ENCODE measurements at places on chromosomes 3 and 15. TPM values are rescaled to one million over a fixed set of nuclear protein-coding genes. Genes with fewer than 3 reads are reported as not detected.

PIERCE2 gene
- 2.9 TPM for total RNA-seq

DNA sequence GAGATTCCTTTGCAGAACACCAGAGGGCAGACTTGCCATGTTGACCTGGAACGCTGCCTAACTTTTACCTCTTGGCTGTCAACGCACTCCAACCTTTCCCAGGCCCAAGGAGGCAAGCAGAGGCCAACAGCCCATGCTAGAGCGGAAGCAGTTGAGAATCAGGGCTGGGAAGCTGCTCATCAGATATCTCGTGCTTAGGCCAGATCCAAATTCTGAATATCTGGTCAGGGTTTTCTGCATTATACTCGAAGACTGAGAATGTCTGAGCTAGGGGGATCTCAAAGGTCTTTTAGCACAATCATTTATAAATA is 2.5 kb downstream of the XIRP1 start:
- H3K27ac ChIP-seq, result no peak overlapping the region
- DNase-seq, result no peak
- H3K27me3 ChIP-seq, result no peaks in the 10 kb centered on the region
- peaks cover 7% of the 10 kb centered on the region for H3K4me1 ChIP-seq
- H3K36me3 ChIP-seq, result no peaks in the 10 kb centered on the region

GASK1A gene
- 9.4 TPM for total RNA-seq

DNA sequence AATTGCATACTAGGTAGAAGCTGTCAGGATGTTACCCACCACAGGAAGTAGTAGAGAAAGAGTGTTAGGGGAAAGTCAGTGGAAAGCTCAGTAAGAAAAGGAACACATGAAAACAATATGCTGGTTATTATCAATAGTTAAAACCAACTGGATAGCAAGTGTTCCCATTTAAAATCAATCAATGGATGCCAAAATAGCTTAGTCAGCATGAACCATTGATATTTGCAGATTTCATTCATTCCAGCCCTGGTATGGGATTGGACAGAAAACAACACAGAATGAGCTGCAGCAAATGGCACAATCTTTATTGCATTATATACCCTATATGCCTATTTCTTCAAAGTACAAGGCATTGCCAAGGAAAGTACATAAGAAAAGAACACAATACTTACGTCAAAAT is 293.7 kb downstream of the EPHA6 start:
- no peak for DNase-seq
- H3K36me3 ChIP-seq, result no peaks in the 10 kb centered on the region
- H3K27ac ChIP-seq, result no peak overlapping the region
- H3K4me1 ChIP-seq, result no peaks in the 10 kb centered on the region

DNA sequence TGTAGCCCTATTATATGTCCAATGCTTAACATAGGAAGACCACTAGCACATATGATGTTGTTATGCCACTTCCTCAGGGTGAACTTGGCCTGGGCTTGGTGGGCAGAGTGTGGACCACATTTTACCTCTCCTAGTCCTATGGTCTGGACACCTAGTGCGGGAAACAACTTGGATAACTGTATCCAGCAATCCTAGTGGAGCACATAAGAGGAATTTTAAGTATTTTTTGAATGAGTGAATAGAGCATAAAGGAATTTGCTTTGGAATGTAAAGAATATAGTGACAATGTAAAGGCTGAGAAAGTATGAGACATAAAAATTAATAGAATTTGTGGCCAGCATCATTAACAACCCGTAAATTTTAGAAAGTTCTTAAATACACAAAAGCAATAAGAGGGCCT is 528.9 kb downstream of the IGSF11 start:
- H3K4me1 ChIP-seq, result peaks cover 3% of the 10 kb centered on the region
- no peak for DNase-seq
- H3K36me3 ChIP-seq, result no peaks in the 10 kb centered on the region

DPPA2 gene
- not detected for total RNA-seq

SLC12A1 gene
- total RNA-seq, result not detected

CCDC80 gene
- total RNA-seq, result 21.9 TPM

LRCH3 gene
- 68.1 TPM for total RNA-seq

FBXO40 gene
- total RNA-seq, result not detected

CMTM8 gene
- total RNA-seq, result 18.7 TPM

- H3K4me3 ChIP-seq, result no peak overlapping the region
- no peak overlapping the region for H3K27ac ChIP-seq
- peak; percentile 23 for DNase-seq
- H3K36me3 ChIP-seq, result no peaks in the 10 kb centered on the region
These were observed 22.4 kb upstream of the ALDH1A2 start for GRCh38 chr15:58087871-58088270.

BCHE gene
- total RNA-seq, result 2.3 TPM

SHC4 gene
- not detected for total RNA-seq

DNA sequence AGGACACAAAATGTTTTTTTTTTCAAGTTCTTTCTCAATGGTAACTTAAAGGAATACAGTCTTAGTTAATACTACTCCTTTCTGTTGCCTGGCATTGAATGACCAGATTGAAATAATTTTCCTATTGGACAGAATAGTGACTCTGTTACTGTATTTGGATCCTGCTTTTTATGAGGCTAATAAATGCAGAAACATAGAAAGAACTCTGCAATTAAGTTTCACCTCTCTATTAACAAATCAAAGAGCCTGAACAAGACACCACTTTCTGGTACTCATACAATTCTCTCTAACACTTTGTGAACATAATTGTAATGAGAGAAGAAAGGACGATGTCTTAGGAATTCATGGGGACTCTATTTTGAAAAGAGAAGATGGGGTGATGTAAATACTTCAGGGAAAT is 308.4 kb upstream of the ROBO2 start:
- no peak overlapping the region for H3K4me3 ChIP-seq
- no peaks in the 10 kb centered on the region for H3K27me3 ChIP-seq
- H3K27ac ChIP-seq, result no peak overlapping the region
- H3K36me3 ChIP-seq, result no peaks in the 10 kb centered on the region
- H3K4me1 ChIP-seq, result no peaks in the 10 kb centered on the region
- no peak for DNase-seq

DNA sequence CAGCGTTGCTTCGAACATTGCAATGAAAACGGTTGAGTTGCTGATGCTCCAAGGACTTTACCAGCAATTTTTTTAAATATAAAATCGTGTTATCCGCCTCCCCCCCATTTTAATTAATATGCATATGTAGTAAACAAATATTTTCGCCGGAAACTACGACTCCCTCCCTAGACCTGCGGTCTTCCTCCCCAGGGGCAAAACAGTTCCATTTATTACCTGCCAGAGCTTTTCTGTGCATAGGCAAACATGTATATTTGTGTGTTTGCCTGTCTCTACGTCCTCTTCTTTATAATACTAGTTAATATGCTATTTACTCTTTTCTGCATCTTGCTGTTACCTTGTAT is 593 bp upstream of the RSL24D1 start:
- no peaks in the 10 kb centered on the region for H3K27me3 ChIP-seq
- H3K27ac ChIP-seq, result peak overlapping the region; percentile 88
- H3K4me3 ChIP-seq, result peak overlapping the region; percentile 91
- peaks cover 25% of the 10 kb centered on the region for H3K4me1 ChIP-seq
- no peak for DNase-seq

DNA sequence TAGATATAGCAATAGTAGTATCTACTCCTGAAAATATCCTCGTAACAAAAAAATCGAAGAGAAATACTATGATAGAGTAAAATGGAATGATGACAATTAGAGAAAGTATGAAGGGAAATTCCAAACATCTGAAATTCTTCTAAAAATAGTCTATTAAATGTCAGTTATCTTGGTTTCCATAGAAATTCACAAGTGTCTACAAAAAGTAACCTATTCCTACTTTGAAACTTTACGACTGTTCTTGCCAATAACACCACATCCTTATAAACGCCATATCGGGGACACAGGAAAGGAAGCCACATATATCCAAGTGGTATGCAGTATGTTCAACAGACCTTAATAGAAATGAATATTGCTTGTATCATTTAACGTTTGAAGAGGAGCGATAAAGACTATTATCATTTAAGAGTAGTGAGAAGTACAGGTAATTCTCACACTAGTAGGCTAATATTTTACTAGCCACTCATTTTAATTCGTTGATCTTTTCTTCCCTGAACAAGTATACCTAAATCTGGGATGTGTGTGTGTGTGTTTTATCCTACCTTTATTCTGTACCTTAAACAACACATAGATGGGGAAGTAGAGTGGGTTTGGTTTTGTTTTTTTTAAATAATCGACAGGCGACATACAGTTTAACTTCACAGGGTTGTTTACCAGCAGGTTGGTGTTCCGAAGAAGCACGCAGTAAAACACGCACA is 1.2 kb downstream of the GPR176 start:
- no peaks in the 10 kb centered on the region for H3K27me3 ChIP-seq
- H3K4me1 ChIP-seq, result peaks cover 13% of the 10 kb centered on the region
- DNase-seq, result no peak
- no peak overlapping the region for H3K4me3 ChIP-seq
- no peaks in the 10 kb centered on the region for H3K36me3 ChIP-seq

ALDH1A2 gene
- total RNA-seq, result 7.3 TPM

ERICH6 gene
- not detected for total RNA-seq

DNA sequence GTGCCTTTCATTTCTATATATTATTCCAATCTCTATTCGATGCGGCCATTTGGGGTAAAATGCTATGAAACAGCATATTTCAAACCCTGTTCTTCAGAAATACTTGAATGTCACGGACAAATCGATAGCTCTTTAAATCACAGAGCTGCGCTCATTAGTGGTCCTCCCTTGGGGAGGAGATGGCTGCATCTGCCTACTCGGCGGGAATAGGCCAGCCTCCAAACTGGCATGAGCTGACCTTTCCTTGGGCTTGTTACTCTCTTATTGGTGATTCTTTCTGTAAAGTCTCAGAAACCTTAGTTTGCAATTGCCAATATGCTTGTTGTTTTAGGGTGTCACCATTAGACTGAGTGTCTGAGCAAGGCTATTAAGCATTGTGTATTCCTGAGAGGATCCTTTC is 120.9 kb downstream of the BDH1 start:
- no peaks in the 10 kb centered on the region for H3K27me3 ChIP-seq
- H3K36me3 ChIP-seq, result no peaks in the 10 kb centered on the region
- no peak overlapping the region for H3K4me3 ChIP-seq
- no peaks in the 10 kb centered on the region for H3K4me1 ChIP-seq

- DNase-seq, result no peak
- H3K36me3 ChIP-seq, result no peaks in the 10 kb centered on the region
- H3K27me3 ChIP-seq, result no peaks in the 10 kb centered on the region
- peaks cover 14% of the 10 kb centered on the region for H3K4me1 ChIP-seq
- H3K4me3 ChIP-seq, result no peak overlapping the region
These were observed 25.8 kb downstream of the OXNAD1 start for GRCh38 chr3:16290827-16291196.

TATDN2 gene
- total RNA-seq, result 34.6 TPM

MUC4 gene
- 11.3 TPM for total RNA-seq

CCR3 gene
- not detected for total RNA-seq

GRCh38 chr3:71160785-71161546 is 422.6 kb downstream of the FOXP1 start:
- H3K4me3 ChIP-seq, result no peak overlapping the region
- H3K36me3 ChIP-seq, result no peaks in the 10 kb centered on the region
- DNase-seq, result no peak
- H3K27ac ChIP-seq, result no peak overlapping the region
- no peaks in the 10 kb centered on the region for H3K27me3 ChIP-seq

CLDN18 gene
- total RNA-seq, result 472 TPM

DNA sequence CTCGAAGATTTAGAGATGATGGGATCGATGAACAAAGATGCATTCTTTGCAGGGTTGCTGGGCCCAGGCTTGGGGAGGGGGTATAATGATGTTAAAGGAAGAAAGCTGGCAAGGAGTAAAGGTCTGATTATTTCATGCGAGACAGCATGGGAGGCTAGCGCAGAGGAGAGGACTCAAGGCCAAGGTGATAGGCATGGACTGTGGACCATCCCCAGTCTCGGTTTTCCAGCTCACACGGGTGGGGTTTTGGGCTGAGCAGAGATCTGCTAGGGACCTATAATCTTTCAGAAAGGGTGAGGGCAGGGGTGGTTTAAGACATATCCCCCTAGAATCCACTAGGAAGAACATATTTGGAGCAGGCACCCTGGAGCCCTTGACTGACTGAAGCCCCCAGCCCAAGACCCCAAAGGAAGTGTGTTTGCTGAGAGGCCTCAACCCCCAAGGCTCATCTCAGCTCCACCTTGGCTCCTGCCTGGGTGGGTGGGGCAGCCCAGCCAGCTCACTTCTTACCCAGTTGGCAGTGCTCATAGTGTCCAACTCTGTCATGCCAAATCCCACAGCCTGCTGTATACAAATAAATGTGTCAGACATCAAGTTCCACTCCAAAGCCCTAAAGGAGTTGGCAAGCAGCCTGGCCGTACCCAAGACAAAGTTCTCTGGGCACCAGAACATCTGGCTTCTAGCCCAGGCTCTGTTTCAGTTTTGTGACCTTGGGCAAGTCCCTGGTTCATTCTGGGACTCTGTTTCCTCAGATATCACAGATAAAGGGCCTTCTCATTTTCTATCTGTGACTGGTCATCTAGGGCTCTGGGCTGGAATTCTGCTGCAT is 17.9 kb downstream of the ACSBG1 start:
- no peak overlapping the region for H3K4me3 ChIP-seq
- H3K4me1 ChIP-seq, result peaks cover 5% of the 10 kb centered on the region
- H3K27ac ChIP-seq, result no peak overlapping the region
- no peaks in the 10 kb centered on the region for H3K27me3 ChIP-seq
- DNase-seq, result no peak

DNA sequence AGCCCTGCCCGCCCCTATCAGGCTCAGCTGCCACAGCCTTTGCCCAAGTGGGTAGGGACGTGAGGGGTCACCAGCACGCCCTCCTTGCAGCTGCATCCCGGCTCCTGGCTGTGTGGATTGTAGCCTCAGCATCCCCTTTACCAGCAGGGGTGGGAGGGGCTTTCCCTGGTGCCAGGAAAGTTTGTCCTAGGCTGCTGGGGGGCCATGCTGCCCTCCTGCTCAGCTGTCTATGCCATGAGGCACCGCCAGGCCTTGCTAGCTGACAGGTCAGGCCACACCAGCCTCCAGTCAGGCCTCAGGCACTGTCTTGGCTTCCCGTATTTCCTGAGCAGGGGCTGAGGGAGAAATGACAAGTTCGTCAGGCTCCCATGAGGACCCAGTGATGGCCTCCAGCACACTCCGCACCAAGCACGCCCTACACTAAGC is 32.3 kb downstream of the TKT start:
- H3K36me3 ChIP-seq, result peaks cover 58% of the 10 kb centered on the region
- H3K4me1 ChIP-seq, result no peaks in the 10 kb centered on the region
- H3K27me3 ChIP-seq, result no peaks in the 10 kb centered on the region
- no peak for DNase-seq

PRSS50 gene
- total RNA-seq, result 0.34 TPM

Measured in upper lobe of left lung (tissue), 6 donors.